ENCODE measurements at places on chromosomes 2 and 18.

GRCh38 chr18:29196307-29196706, 1019.4 kb upstream of the CDH2 start:
- no peak for DNase-seq

DNA sequence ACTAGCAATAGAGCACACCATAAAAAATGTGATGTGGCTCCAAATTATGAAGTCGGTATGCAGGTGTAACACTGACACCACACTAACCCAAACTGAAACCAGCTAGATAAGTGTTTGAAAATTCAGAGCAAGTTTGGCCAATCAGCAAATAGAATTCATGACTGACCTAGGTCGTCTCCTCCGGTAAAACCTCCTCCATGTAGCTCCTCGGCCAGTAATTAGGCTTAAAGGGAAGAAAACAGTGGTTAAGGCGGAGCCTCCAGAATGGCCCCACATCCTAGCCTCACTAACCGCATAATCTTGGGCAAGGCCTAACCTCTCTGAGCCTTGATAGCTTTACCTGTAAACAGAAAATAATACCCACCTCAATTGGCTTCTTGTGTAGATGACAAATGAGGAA, 30.1 kb downstream of the C1D start:
- no peak for DNase-seq

- no peak for DNase-seq
Measured at GRCh38 chr2:162686336-162686735, 152.2 kb downstream of the KCNH7 start.

DNA sequence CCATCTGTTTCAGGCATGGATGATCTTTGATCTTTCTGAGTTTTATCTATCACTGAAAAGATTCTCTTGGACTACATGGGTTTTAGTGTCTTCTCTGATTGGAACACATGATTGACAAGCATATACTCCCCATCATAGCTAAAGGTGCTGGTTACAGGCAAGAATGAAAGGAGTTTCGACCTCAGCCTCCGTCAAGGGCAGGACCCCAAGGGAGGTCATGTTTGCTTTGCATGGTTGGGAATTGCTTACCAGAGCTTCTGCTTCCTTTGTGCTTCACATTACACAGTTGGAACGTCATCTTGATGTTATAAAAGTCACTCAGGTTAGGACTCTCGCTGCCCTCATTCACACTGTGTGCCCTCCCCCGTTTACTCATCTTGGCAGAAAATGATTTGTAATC, 287.7 kb downstream of the PIK3C3 start:
- no peak for DNase-seq

DNA sequence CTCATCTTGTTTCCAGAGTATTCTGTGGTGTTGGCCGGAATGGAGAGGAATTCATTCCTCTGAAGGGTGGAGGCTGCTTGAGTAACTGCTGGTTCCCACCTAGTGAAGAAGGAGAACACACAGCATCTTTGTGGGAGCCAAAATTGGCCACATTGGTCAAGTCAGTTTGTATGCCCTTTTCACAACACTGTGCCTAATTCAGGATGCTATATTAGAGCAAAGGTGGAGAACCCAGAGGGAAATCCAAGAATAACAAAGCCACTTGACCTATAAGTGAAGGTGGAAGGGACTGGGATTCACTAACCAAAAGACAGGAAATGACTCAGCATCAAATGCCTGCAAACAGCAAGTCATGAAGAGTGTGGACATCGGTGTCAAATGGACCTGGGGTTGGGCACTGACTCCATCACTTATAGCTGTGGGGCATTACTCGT, 27.3 kb upstream of the MLPH start:
- no peak for DNase-seq

DNA sequence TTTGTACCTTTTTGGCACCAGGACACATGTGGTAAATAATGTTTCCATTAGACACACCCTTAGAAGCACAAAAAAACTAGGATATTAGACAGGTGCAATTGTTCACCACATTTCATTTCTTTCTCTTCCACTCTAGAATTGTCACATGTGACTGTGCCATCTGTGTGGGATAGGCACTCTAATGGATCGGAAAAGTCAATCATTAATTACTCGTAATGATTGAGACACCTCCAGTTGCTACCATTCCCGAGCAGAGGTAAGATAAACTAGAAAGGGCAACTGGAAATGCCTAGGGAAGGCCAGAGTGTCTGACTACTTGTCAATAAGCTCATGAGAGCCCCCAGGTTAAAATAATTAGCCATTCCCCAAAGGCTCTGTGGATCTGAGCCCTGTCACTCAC, 59.9 kb downstream of the METTL4 start:
- no peak for DNase-seq

- no peak for DNase-seq
Measured at GRCh38 chr18:46276748-46277147, 172.6 kb downstream of the HAUS1 start.

DNA sequence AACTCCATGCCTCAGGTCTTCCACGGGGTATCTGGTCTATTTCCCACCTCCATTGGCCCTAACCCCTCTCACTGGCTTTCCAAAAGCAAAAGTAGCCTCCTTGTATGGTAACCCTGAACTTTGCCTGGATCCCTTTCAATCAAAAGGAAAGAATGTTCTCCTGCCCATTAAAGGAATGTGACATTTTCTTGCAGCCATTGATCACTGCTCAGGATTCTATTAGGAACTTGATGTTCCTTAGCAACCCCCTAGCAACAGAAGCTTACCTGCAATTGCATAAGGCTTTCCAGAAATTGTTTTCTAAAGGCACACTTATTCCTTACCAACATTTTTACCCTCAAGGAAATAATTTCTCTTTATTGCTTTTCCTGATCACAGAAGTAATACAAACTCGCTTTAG, 91.4 kb upstream of the AGAP1 start:
- DNase-seq = no peak

DNA sequence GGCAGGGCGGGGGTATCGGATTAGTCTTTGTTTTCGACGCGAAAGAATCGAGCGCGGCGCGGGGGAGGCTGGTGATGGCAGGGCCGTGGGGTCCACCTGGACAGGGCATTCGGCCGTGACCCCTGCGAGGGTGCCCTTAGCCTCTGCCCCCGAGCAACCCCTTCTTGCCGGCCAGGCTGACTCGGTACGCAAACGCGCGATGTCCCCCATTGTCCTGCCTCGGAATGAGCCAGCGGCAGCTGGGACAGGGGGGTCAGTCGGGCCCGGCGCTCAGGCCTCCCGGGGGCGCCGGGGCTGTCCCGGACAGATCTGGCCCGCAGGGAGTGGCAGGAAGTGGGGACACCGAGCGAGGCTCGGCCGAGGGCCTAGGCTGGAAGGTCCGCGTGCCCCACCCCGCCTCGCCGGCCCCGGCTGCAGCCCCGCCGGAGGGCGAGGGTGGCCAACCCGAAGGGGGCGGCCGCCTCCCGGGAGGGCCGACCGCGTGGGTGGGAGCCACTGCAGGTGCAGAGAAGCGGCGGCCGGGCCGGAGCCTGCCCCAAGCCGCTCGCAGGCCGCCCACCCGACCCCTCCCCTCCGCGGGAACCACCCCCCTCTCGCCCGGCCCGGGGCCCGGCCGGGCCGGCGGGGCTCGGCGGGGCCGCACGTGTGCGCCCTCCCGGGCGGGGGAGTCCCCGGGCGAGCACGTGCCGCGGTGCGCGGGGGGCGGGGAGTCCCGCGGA, at the start of gene TET3:
Gene TET3, plus strand, starts transcription at position 708 of the 719 bp plus-strand sequence. CDS start 1,494 bp downstream, outside the sequence.
- peak; percentile 55 for DNase-seq

- DNase-seq = no peak
Measured at GRCh38 chr2:121266543-121267106, 18.4 kb downstream of the TFCP2L1 start.

GRCh38 chr2:30948130-30948529, 140.9 kb upstream of the CAPN13 start:
- no peak for DNase-seq

DNA sequence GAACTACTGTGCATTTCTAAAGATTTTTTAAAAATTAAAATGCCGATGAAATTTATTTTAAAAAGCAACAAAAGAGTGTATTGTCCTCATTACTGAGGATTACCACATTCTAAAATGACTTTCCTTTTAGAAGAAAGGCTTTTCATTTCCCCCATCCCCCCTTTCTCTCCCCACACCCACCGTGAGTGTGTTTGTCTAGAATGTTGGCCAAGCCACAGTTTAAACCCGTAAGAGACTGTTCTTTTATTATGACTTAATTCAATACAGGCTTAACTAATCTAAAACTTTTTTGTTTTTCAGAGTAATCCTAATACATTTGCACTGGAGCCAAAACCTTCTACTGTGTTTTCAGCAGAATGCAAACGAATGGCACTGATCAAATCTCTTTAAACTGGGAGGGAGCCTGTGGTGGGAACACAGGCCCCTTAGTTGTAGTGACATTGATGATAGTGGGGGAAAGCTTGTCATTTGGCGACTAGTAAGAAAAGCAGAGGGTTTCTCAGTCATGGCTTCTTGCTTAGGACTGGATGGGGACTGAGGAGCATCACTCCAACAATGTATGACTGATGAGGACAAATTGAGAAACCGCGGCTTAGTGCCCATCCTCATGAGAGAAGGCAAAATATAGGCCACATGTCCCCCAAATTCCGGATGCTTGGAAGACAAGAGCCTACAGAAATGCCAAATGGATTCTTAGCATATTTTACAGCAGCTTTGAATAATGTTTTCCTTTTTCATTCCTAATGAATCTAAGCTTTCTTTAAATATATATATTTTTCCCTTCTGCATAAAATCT, 154.0 kb upstream of the SMIM21 start:
- no peak for DNase-seq

- DNase-seq = no peak
Measured at GRCh38 chr18:79258447-79258846, 137.3 kb upstream of the NFATC1 start.

- no peak for DNase-seq
Measured at GRCh38 chr2:159225025-159226016, 61.2 kb downstream of the WDSUB1 start.

- DNase-seq = no peak
Measured at GRCh38 chr2:36597003-36597531, 901 bp downstream of the FEZ2 start.

GRCh38 chr18:63083020-63083531, 236.5 kb downstream of the BCL2 start:
- DNase-seq = no peak

DNA sequence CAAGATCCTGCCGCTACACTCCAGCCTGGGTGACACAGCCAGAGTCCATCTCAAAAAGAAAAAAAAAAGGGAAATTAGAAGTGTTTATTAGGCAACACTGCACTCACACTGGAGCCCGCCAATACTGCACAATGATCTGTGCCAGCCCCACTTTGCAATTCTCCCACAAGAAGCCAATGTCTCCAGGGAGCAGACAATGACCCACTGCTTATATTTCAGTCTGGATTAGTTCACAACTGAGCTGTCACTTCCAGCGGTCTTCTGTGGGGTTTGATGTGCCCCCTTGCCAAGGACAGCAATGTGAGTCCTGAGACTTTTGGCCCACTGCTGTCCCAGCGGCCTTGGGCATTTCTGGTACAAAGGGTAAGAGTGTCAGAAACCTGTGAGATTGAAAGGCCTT, 85.6 kb upstream of the PPM1B start:
- no peak for DNase-seq

GRCh38 chr2:171547720-171548119, 25.4 kb downstream of the CYBRD1 start:
- DNase-seq = no peak

DNA sequence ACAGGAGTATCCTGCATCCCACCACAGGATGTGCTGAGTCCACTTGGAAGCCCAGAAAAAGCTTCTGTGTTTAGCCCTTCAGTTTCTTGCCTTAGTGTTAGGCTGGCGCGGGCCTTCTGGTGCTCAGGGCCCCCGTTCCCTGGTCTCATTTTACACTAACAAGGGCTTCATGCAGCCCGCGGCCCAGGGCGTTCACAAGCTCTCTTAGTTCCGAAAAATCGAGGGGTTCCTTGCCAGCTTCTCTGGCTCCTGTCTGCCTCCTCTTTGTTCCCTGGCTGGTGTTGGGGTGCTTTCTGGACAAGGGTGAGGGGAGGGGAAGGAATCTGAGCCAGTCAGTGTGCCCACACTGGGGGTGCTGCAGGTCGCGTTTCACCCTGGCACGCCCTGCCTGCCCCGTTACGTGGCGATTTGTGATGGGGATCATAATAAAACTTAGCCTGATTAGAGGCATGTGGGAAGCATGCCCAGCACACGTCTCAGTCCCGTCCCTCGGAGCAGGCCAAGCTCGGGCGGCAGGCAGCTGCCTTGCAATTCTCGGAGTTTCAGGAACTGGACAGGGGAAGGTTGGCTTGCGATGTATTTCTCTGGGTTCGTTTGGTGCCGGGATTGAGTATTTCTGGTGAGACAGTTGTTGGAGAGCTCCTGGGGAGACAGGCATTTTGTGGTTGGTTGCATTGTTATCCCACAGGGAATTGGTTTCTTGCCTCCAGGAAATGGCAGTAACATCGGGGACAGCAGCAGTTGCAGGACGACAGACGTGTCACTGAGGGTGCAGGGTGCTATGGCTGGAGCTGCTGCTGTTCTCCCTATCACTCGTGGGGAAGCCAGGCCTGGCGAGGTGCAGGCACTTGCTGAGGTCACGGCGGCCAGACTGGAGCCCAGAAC, 22.9 kb downstream of the SH3BP4 start:
- no peak for DNase-seq

GRCh38 chr18:67509741-67510391, 6.7 kb downstream of the DSEL start:
- no peak for DNase-seq

DNA sequence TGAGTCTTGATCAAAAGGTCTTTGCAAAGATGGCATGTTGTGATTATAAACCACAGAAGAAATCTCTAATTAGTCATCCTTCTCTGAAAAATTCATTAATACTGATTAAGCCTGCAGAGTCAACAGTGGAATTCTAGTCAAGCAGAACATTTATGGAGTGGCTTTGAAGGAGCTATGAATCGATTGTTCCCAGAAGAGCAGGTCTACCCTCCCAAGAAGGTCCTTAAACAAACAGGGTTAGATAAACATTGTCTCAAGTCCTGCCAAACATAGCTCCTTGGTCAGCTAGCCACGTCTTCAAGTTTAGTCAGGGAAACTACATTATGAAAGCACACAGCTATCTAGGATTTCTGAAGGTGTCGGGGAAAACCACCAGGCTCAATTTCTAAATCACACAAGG, 88.9 kb downstream of the ITGA4 start:
- DNase-seq = no peak

- DNase-seq = no peak
Measured at GRCh38 chr2:2302359-2302758, 28.7 kb downstream of the MYT1L start.

- no peak for DNase-seq
Measured at GRCh38 chr2:47179388-47179787, 24.3 kb upstream of the STPG4 start.

GRCh38 chr2:166388481-166389070, 12.8 kb upstream of the SCN9A start:
- no peak for DNase-seq

DNA sequence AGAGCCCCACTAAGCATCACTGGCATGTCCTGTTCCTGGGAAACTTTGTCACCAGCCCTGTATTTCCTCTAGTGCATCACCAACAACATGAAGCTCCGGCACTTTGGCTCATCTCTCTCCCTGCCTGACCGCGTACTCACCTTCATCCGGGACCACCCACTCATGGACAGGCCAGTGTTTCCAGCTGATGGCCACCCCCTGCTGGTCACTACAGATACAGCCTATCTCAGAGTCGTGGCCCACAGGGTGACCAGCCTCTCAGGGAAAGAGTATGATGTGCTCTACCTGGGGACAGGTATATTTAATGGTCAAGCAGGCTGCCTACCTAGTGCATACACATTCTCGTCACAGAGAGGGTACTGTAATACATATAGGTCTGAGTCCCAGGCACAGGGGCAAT, 21.0 kb downstream of the SEMA4F start:
- DNase-seq = no peak

- DNase-seq = peak; percentile 75
Measured at GRCh38 chr2:191150600-191151330, at the start of gene STAT4. TSS of gene STAT4 (minus strand) at chr2:191150994. CDS start at chr2:191148203, 2,791 bp downstream.
